Activated CD8-positive, alpha-beta memory T cell treated with anti-CD3 and anti-CD28 coated beads for 1 hour (primary cell): ENCODE measurements at places on chromosomes 13 and 19.

- DNase-seq = no peak
These were observed 19.2 kb upstream of the ERCC1 start for GRCh38 chr19:45442778-45443461.

DNA sequence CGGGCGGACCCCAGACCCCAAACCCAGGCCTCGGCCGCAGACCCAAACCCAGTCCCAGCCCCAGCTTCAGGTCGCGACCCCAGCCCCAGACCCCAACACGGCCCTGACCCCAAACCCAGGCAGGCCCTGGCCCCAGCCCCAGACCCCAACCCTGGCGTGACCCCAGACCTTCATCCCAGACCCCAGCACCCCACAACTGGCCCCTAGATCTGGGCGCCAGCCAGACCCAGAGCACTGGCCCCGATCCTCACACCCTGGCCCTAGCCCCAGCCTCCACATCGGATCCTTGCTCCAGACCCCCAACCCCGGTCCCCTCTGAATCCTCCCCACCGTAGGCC is 7.5 kb downstream of the MBD3 start:
- DNase-seq = no peak

GRCh38 chr19:43457809-43458208 is 7.6 kb downstream of the LYPD3 start:
- DNase-seq = no peak

GRCh38 chr19:38674388-38675171 is 27.1 kb downstream of the ACTN4 start:
- DNase-seq = no peak
